ENCODE measurements at places on chromosomes 2 and 18.

DNA sequence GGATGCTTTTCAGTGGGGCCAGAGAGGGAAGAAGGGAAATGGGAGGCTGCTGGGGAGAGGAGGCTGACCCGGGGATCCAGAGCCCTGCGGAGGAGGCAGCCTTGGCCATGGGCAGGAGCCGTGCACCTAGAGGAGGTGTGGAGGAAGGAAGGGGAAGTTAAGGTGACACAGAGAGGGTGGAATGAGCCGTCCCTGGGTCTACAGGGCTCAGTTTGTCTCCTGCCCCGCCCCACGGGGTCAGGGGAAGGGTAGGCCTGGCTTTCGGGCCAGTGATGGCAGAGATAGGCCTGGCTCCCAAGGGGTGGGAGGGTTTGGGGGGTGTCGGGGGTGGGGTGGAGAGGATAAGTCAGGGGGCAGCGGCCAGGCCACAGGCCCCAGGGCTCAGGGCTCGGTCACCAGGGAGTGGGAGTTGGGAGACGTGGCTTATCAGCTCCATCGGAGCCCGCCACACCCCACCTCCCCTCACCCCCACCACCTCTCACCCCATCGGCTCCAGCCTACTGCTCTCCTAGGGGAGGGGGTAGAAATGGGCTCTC is 39.5 kb upstream of the NOTO start:
- DNase-seq, result no peak

- no peak for DNase-seq
Measured at GRCh38 chr18:55106466-55106865, 147.2 kb upstream of the CCDC68 start.

- no peak for DNase-seq
Measured at GRCh38 chr2:202529389-202529788, 105.4 kb upstream of the FAM117B start.

DNA sequence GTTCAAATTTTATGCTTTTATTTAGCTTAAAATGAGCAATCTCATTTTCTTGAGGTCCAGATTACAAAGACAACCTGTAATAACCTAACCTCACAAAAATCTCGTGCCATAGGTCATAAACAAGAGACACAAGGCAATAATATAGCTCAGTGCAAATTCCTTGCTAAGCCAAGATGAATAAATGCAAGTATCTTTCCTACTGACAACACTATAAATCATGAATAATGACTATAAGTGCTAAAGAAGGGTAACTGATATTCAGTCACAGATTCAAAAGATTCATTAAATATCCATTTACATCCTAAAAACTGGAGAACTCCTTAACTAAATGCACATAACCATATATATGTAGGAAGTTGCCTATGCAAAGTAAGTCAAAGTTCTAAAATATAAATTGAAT is 1641.6 kb downstream of the LRP1B start:
- DNase-seq, result no peak

DNA sequence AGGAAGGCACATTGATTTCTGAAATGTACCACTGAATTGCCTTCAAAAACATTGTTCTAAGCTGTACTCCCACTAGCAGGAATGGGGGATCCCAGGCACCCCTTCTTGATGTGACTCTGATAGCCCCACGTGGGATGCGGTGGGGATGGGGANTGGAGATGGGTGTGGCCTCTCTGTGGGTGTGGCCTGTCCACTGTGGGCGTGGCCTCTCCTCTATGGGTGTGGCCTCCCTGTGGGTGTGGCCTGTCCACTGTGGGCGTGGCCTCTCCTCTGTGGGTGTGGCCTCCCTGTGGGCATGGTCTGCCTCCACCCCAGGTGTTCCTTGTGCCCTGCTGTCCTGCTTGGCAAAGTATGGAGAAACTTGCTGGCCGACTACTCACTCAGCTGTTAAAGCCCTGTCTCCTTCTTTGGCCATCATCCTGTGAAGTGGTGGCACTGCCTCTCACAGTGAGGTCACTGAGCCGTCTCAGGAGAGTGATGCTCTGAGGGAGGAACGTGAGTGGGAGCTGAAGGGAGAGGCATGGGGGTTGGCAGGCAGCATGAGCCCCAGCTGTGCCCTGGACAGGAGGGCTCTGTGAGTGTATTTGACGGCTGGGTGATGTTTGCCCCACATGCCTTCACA is 6.7 kb upstream of the PARD6G start:
- DNase-seq, result no peak

DNA sequence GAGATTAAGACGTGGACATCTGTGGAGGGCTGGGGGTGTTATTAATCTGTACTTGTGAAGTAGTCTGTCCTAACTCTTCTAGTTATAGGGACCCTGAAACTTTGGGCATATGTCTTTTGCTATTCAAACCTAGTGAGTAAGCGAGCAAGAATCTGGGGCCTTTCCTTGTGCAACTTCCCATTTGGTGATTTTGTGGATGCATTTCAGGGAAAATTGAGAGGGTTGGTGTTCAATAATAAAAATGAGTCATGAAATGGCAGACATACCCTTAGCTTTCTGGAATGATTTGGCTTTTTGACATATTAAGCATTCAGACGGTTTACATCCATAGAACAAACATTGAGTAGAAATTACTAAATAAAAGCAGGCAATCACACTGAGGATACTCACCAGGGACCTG is 17.0 kb downstream of the COL4A4 start:
- no peak for DNase-seq

- no peak for DNase-seq
Measured at GRCh38 chr2:99480390-99480789, 9.4 kb downstream of the REV1 start.

DNA sequence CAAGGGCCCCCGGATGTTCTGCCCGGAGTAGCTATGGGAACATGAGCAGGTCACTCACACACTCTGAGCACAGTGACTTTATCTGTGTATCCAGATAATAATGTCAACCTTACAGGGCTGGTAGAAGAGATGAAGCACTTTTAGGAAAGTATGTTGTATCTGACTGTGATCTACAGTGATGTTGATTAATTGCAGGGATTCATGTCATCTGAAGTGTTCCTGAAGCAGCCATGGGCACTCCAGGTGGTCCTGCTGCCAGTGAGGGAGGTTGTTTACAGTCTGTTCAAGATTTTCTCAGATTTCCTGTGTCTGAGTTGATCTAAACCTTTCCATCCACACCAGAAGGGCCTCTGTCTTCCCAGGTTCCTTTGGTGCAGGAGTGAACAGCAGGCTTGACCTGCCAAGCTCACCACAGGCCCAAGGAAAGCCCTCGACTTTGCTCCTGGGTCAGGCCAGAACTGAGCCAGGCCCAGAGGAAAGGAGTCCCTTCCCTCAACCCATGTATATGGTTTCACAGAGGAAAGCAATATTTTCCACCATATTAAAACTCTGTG is 28.0 kb downstream of the KIAA2012 start:
- DNase-seq, result no peak

GRCh38 chr2:20219763-20220380 is 5.1 kb downstream of the SDC1 start:
- DNase-seq, result no peak

GRCh38 chr18:79740521-79741361 is 57.0 kb upstream of the KCNG2 start:
- no peak for DNase-seq

- DNase-seq, result no peak
Measured at GRCh38 chr2:165868211-165868610, 74.2 kb upstream of the GALNT3 start.

Data from retina (tissue), 1 donor.